ENCODE measurements at places on chromosomes 1 and 21.

DNA sequence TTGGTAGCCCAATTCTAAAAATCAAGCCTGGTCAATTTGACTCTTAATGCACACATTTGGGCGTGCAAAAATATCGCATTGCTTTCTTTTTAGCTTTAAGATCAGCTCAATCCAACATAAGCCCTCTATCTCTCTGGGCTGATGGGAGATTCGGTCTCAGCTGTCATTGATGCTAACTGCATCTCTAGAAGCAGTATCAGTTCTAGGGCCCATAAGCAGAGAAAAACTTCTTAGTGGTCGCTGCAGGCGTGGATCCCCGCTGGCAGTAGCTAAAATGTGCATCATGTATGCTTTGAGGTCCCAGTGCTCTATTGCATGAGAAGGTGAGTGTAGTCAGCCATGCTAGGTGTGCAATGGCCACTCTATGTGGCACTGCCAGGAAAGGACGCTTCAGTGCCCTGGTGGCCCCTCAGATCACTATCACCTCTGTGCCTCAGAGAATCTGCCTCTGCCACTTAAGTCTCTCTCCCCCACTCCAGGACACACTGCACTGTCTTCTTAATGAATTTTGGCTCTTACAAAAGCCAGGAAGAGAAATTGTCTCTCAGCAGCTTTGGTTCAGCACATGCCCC lies 79.7 kb upstream of the GADD45A start:
- no peak for DNase-seq

GRCh38 chr1:29784276-29785136 lies 548.2 kb downstream of the PTPRU start:
- DNase-seq = no peak

- no peak for DNase-seq
Observed at GRCh38 chr1:221458447-221459156, 283.3 kb downstream of the DUSP10 start.

GRCh38 chr1:55959136-55959548 lies 620.2 kb downstream of the PLPP3 start:
- DNase-seq = no peak

- DNase-seq = peak; percentile 13
Observed at GRCh38 chr1:210446479-210446878, 117.8 kb downstream of the HHAT start.

- DNase-seq = no peak
Observed at GRCh38 chr1:226764533-226764932, 25.5 kb upstream of the ITPKB start.

- no peak for DNase-seq
Observed at GRCh38 chr1:36522021-36522420, 39.3 kb upstream of the CSF3R start.

- DNase-seq = no peak
Observed at GRCh38 chr1:66925558-66925910, 744 bp downstream of the MIER1 start.

DNA sequence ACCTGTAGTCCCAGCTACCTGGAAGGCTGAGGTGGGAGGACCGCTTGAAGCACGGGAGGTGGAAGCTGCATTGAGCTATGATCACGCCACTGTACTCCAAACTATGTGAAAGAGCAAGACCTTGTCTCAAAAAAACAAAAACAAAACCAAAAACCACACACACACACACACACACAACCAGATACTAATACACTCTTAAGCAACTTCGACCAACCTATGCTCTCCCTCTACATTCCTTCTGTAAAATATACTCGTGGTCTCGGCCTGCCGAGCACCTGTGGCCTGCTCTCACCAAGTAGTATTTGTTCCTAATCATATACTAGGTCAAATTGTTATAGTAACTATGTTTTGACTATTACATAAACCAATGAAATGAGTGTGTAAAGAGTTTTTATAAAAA lies 13.5 kb upstream of the SYT2 start:
- no peak for DNase-seq

DNA sequence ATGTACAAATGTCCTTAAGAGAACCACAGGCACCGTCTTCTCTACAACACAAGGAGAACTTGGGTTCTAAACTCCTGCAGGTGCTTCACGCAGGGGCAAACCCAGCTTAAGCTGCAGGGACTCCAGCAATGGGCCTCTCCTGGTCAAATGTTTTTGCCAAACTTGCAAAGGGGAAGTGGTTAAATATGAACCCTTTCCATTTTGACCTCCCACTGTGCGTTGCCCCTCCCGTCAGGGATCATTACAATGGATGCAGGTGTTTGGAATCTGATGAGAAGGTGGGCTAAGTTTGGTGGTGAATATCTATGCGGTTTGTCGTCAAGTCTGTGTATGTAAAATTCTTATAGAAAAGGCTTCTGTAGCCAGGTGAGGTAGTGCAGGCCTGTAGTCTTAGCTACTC lies 29.1 kb upstream of the SLC25A33 start:
- no peak for DNase-seq

GRCh38 chr21:44083631-44084291 lies 23.4 kb upstream of the PWP2 start:
- no peak for DNase-seq

DNA sequence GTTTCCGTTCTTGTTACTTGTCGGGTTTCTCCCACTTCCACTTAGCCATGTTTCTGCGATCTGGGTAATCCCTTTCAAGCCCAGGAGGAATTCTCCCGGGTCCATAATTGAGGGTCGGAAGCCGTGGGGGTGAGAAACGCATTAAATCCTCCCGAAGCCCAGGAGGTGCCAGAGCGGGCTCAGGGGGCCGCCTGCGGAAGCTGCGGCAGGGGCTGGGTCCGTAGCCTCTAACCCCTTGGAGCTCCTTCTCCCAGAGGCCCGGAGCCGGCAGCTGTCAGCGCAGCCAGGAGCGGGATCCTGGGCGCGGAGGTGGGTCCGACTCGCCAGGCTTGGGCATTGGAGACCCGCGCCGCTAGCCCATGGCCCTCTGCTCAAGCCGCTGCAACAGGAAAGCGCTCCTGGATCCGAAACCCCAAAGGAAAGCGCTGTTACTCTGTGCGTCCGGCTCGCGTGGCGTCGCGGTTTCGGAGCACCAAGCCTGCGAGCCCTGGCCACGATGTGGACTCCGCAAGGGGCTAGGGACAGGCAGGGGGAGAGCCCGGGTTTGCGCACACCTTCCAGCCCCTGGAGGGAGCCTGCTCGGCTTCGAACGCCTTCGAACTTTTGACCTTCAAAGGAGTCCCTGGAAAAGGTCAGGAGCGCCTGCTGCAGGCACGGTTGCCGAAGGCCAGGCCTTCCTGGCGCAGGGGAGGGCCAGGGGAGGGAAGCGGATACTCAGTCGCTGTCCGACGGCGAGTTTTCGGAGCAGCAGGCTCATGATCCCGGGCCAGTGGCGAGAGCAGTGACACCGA lies 1.7 kb upstream of the SIM2 start:
- no peak for DNase-seq

- DNase-seq = no peak
Observed at GRCh38 chr21:16370186-16370585, 640.4 kb downstream of the USP25 start.

DNA sequence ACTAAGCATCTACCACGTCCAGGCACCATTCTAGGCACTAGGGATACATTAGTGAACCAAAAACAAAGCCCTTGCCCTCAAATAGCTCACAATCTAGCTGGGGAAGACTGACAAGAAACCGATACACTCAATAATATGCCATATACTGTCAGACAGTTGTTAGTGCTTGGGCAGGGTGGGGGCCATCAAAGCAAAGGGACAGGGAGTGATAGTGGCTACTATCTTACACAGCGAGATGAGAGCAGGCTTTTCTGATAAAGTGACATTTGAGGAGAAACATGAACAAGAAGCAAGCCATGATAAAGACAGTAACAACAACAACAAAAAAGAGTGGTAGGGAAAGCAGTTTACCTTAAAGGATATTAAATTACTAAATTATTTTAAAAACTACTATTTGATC lies 41.1 kb downstream of the ERO1B start:
- no peak for DNase-seq

DNA sequence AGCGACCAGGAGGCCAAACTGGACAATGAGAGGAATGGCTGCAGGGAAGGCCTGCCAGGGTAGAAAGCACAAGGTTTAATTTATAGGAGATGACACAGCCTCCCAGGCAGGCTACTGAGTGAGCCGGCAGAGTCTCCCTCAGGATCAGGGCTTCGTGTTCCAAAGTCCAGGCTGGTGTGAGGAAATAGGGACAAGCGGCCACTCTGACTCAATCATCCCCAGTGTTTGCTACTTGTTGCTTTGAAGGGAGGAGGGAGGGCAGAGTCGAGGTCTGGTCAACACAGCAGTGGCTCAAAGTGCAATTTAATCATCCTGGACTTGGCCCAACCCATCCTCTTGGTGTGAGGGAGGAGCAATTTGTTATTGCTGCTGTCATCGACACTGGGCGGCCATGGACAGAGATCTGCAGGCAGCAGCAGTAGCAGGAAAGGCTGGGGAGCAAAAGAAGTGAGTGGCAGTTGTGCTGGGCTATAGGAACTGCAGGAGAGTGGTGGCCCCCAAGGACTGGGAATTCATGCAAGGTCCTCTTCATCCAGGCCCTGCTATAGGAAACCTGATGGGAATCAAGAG lies 27.5 kb downstream of the TBX15 start:
- no peak for DNase-seq

GRCh38 chr1:46445773-46446256 lies 43.8 kb upstream of the DMBX1 start:
- DNase-seq = no peak

GRCh38 chr1:37064039-37064438 lies 29.7 kb upstream of the GRIK3 start:
- DNase-seq = no peak

DNA sequence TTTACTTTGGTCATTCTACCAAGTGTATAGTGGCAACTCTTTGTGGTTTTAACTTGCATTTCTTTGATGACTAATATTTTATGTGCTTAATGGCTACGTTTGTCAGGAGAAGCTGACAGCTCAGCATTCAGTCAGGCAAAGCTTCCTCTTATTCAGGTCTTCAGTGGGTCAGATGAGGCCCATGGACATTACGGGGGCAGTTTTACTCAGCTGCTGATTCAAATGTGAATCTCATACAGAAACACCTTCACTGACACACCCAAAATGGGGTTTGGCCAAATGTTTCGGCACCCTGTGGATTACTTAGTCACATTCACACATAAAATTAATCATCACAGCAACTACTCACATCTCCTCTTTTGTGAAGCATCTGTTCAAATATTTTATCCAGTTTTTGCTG lies 104.9 kb upstream of the PLD5 start:
- DNase-seq = no peak

GRCh38 chr1:155529929-155530328 lies 32.7 kb downstream of the ASH1L start:
- no peak for DNase-seq

- no peak for DNase-seq
Observed at GRCh38 chr1:234608911-234609690, 877 bp downstream of the IRF2BP2 start.

- no peak for DNase-seq
Observed at GRCh38 chr1:234320549-234320948, 52.7 kb upstream of the COA6 start.

DNA sequence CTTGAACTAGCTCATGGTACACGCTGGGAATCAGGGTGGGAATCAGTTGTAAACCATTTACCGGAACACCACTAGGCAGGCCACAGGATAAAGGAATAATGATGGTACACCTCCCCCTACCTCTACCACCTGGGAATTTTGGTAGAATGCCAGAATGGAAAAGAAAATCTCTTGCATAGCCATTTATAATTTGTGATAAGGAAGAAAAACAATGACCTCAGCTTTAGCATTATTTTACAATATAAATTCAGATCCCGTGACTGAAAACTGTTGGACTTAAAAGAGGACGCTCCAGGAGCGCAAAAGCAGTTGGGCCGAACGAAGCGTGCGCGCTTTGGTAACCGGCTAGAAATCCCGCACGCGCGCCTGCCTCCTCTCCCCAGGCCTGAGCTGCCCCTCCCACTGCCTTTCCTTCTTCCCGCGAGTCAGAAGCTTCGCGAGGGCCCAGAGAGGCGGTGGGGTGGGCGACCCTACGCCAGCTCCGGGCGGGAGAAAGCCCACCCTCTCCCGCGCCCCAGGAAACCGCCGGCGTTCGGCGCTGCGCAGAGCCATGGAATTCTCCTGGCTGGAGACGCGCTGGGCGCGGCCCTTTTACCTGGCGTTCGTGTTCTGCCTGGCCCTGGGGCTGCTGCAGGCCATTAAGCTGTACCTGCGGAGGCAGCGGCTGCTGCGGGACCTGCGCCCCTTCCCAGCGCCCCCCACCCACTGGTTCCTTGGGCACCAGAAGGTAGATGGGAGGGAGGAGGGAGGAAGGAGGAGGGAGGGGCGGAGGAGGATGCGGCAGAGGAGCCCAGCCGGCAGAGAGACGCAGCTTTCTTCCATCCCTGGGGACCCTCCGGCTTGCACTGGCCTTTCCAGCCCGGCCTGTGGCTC lies at the start of gene CYP4X1:
TSS of gene CYP4X1 (plus strand) at position 402 of the 873 bp plus-strand sequence. CDS start at position 551, 149 bp downstream.
- peak; percentile 69 for DNase-seq

DNA sequence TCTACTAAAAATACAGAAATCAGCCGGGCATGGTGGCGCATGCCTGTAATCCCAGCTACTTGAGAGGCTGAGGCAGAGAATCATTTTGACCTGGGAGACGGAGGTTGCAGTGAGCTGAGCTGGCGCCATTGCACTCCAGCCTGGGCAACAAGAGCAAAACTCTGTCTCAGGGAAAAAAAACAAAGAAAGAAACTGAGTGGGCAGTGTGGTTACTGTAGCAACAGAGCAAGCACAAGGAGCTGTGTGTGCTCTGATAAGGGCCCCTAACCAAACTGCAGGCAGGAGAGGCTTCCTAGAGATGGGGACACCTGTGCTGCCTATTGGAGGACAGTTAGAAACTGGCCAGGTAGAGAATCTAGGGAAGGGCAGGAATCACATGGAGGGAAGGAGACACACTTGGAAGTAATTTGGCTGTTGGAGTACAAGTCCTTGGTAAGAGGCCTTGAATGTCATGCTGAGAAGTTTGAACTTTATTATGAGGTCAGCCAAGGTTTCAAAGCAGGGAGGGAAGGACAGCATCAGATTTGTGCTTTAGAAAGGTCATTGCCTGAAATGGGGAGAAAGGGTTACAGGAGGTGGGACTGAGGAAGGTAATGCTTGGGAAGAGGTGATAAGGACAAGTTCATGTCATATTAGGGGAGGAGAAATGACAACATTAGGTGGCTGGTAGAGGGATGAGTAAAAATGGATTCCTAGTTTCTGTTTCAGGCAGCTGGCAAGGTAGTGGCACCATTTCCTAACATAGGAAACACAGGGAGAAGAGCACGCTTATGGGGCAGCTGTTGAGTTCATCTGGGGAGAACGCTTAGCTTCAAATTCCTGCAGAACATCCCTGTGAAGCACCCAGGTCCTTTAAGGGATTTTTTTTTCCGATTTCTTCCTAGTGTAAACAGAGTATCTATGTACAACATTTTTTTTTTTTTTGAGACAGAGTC lies 69.2 kb upstream of the ARTN start:
- no peak for DNase-seq

- DNase-seq = no peak
Observed at GRCh38 chr1:82837766-82838465, 1037.2 kb downstream of the ADGRL2 start.
